Activated naive CD4-positive, alpha-beta T cell (primary cell): ENCODE measurements at places on chromosomes 2 and 18.

DNA sequence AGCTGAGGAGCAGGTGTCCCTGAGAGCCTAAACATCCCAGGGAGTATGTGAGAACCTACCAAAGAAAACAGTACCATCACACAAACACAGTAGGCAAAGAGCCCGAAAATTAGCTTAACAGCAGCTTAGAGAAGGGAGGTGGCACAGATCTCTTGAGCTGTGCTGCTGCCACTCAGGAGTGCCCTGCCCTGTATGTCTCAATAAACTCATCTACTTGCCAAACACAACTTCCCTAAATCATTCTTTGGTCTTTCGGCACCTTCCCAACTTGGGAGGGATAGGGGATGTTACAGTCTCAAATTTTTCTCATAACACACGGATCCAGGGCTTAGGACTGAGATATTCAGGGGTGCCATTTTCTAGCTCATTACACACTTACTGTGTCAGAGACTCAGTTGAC, 45.3 kb upstream of the C1D start:
- no peak for DNase-seq

GRCh38 chr2:48415836-48416515, 114.0 kb upstream of the STON1 start:
- DNase-seq: no peak

DNA sequence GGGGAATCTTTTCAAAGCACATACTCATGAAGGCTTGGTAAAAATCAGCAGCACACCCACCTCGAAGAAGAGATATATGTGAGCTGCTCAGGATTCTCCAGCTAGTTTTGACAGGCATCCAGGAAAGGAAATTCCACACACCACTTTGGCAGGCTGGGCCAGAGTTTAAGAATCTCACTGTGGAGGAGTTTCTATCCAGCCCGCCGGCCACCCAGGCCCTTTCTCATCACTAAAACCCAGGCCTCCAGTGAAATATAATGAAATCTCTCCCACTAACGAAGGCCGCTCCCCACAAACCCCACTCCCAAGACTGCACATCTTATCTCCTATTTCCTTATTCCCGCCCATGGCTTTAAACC, 202.0 kb downstream of the GLI2 start:
- no peak for DNase-seq

GRCh38 chr2:129205766-129206165, 773.7 kb upstream of the RAB6C start:
- no peak for DNase-seq

DNA sequence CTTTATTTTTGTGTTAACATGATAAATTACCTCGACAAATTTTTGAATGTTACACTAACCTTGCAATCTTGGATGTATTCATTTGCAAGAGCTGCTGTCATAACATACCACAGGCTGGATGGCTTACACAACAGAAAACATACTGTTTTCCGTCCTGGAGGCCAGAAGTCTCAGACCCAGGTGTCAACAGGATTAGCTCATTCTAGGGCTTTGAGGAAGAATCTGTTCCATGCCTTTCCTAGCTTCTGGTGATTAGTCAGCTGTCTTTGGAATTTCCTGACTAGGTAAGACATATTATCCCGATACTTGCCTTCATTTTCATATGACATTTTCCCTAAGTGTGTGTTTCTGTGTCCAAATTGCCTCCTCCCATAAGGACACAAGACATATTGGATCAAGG, 188.6 kb upstream of the CDH19 start:
- no peak for DNase-seq

- DNase-seq: no peak
These were observed 265.4 kb upstream of the TFPI start for GRCh38 chr2:187819624-187820023.

DNA sequence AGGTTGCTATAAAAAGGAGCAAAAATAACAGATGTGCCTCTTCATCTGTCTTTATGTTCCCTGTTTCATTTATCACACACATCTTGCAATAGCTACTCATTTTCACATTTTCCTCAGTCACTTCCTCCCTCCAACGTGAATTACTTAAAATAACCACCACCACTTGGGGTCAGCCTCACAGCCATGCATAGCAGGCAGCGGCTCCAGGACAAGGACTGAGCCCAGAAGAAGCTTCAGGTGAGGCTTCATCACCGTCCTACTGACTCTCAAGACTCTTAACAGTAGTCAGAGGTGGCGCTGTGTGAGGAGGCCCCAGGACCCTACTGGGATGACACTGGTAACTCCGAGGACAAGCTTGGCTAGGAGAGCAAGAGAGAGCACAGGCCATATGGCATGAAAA, 15.5 kb upstream of the ST8SIA5 start:
- no peak for DNase-seq

DNA sequence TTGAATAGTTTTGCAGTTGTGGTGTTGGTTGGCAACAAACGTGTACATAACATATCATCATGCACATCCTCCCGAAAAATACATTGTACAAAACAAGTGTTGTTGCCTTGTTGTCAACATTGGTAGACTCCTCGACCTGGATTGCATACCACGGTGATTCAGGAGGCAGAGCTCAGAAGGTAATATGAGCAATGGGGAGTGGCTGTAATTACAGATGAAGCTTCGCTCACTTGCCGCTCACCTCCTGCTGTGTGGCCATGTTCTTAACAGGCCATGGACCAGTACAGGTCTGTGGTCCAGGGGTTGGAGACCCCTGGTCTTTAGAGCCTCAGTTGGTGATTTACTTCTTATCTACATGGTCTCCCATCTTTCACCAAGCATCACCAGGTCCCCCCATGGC, 1423.2 kb upstream of the NXPH2 start:
- no peak for DNase-seq

DNA sequence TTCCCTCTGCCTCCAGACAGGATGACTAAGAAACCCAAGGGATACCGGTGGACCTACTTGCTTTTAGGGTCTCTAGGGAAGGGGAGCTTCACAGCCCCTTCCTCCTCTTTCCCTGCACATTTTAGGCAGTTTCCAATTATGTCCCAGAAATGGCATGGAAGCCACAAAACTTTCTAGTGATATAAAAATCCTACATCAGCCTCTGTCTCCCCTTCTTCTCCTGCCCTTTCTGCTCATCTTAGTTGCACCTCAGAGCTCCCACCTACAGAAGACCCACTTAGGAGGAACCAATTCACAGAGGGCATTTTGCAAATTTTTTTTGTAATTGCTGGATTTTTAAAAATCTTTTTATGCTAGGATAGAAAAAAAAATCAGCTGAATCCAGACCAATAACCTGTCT, 263.1 kb downstream of the TNS1 start:
- DNase-seq: no peak

- DNase-seq: no peak
These were observed 406.0 kb upstream of the ZEB2 start for GRCh38 chr2:144925886-144926285.

DNA sequence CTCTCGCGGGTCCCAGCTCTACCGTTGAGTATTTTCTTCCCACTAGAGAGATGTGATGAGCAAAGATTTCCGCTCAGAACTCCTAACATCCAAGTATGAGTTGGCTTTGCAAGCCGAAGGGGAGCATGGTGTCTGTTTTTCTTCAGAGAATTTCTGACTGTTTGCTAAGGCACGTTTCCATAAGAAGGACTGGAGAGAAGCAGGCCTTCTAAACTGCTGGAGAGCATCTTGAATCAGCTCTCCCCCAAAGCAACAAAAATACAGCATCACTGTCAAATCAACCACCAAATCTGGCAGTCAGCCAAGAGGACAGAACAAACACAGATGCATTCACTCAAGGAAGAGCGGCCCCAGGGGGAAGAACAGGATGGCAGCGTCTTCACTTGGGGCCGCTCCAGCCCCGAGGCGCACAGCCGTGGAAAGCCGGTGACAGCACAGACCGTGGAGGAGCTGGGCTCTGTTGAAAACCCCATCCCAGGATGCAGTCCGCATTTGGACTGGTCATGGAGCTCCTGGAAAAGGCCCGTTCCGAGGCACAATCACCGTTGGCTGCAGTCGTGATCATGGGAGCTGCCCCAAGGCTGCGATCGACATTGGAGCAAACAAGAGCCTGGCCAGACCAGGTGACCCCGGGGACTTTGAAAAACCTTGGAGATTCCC, 101.4 kb downstream of the NFATC1 start:
- DNase-seq: no peak

DNA sequence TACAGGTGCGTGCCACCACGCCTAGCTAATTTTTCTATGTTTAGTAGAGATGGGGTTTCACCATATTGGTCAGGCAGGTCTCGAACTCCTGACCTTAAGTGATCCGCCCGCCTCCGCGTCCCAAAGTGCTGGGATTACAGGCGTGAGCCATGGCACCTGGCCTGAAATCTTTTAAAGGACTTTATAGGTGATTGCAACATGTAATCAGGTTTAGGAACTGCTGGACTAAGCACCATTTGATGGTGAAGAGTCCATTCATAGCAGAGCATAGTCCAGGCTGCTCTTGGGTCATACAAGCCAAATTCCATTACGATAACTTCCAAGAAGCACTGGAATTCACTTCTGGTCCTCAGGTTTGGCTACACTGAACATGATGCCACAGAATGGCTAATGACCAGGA, 200.6 kb upstream of the SMAD2 start:
- DNase-seq: no peak

DNA sequence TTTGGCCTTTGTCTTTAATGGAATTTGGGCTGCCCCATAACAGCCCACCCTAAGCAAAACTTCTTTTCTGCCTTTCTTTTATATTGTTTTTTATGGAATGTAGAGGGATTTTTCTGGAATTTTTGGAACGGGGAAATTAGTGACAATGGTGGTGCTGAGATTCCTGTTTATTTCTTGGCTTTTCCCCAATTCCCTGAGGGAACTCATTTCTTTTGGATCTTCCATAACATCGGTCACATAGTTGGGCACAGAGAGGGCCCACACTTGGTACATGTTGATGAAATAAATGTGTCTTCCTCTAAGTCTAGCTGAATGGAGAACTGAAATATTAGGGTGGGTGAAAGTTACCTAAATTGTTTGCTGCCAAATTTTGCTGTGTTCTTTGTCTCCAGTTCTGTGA, 191.6 kb upstream of the TNP1 start:
- no peak for DNase-seq

- DNase-seq: no peak
These were observed 63.7 kb downstream of the EIPR1 start for GRCh38 chr2:3313781-3314375.
